ENCODE measurements at places on chromosomes 5 and 9. TPM values are rescaled to one million over a fixed set of nuclear protein-coding genes. Genes with fewer than 3 reads are reported as not detected.

GRCh38 chr5:129687941-129688340 is 60.0 kb upstream of the MINAR2 start:
- DNase-seq = no peak

- no peak for DNase-seq
Observed at GRCh38 chr5:154209591-154210081, 19.1 kb downstream of the GALNT10 start.

DNA sequence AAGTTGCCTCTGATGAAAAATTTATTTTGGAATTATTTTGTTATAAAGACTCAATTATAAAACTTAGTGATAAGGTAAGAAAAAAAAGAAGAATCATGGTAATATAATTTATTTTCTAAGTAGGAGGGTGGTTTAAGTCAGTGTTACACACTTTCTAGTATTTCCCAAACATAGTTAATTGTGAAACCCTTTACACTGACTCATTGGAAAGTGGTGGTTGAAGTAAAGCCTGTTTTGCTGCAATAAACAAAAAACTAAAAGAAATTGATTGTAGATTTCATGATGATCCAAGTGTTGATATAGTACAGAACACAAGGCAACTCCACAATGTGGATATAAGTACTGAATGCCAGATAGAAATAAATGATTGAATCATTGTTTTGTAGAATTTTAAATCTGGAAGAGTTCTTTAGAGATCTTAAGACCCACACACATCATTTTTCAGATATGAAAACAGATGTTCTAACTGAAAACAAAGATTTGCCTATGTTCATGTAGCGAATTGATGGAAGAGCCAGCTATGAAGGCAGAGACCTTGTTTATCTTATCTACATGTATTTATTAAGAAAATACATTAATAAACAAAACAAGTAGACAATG is 539.8 kb downstream of the PRELID2 start:
- DNase-seq = no peak

DNA sequence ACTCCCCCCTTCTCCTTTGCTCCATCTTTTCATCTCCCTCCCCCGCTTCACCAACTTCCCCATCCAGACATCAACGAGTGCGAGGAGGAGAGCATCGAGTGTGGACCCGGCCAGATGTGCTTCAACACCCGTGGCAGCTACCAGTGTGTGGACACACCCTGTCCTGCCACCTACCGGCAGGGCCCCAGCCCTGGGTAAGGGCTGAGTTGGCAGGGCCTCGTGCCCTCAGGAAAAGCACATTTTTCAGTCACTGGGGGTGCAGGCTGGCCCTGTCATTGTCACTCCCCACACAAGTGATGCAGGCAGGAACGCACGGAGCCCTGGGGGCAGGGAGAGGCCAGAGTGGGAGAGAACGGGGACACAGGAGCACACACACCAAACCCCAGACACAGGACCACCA is 12.4 kb upstream of the ASS1 start:
- no peak for DNase-seq

GRCh38 chr5:113201715-113202114 is 225.1 kb downstream of the DCP2 start:
- DNase-seq = no peak

DNA sequence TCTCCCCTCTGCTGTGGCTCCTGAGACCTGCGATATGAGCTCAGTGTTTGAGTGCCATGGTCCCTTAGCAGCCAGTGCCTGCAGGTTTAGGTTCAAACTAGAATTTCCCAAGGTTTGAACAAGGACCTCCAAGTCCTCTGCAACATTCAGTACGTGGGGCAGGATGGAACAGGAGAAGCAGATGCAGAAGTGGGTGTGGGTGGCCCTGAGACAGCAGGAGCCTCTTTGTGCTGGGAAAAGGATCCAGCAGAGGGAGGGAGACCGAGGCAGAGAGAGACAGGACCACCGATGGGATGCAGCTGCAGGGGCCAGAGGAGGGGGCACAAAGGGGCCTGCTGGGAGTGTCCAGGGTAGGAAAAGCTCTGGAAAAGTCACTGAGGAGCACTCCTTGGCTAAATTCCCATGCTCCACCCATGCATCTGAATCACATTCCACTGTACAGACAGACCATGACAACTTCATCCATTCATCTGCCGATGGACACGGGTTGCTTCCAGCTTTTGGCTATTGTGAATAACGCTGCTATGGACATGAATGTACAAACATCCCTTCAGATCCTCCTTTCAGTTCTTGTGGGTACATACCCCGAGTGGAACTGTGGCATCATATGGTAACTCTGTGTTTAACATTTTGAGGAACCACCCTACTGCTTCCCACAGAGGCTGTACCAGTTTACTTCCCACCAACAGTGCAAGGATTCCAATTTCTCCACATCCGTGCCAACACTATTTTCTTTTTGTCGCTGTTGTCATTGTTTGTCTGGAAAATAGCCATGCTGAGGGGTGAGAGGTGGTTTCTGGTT is 26.7 kb upstream of the SUSD3 start:
- no peak for DNase-seq

DNA sequence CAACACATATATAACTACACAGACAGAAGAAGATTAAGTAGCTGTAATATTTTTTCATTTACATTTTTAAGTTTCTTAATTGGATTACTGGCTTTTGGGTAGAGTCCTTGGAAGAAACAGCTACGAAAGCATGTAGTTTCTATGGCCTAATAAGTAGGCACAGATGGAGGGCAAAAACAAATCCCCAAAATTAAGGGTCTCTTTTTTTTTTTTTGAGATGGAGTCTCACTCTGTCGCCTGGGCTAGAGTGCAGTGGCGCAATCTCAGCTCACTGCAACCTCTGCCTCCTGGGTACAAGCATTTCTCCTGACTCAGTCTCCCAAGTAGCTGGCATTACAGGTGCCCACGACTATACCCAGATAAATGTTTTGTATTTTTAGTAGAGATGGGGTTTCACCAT is 27.1 kb upstream of the MTMR12 start:
- DNase-seq = no peak

DNA sequence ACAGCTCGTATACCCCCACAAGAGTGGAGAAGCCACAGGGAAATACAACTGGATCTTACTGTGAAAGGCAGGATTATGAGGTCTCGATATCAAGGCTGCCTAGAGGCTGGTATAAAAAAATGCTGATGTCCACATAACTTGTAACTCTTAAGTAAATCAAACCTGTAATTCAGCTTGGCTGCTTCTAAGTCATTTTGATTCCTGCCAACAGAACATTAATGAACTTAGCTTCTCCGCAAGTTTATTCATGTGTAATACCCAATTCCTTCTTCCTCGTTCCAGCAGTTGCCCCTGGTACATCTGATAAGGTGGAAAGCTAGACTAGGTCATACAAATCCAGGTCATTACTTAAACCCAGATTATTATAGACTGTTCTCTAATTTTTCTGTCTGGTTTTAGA is 16.4 kb upstream of the SMIM15 start:
- no peak for DNase-seq

DNA sequence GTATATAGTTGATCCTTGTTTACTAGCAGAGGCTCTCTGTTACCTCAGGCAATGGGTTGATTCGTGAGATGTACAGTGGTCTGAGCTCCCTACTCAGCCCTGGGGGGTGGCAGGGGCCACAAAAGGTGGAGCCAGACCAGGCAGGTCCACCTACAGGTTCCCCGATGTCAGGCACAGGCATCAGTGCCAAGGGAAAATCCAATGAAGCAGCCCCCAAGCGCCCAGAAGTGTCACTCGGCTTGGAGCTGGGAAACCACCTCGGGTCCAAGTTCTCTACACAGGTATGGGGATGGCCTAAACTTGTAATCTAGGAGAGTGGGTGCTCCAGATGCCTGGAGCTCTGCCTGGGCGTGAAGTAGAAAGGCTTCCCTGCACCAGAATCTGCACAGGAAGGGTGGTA is 188.8 kb downstream of the KIAA0825 start:
- no peak for DNase-seq

- DNase-seq = no peak
Observed at GRCh38 chr9:4982721-4983482, 2.2 kb upstream of the JAK2 start.

DNA sequence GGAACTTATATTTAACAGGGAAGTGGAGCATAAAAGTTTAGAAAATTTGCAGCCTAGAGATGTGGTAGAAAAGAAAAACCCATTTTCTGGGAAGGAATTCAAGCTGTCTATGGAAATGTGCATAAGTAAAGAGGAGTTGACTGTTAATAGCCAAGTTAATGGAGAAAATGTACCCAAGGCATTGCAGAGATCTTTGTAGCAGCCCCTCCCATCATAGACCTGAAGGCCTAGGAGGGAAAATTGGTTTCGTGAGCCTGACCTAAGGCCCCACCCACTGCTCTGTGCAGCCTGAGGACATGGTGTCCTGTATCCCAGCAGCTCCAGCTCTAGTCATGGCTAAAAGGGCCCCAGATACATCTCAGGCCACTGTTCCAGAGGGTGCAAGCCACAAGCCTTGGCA is 772.4 kb upstream of the RIOK2 start:
- no peak for DNase-seq

DNA sequence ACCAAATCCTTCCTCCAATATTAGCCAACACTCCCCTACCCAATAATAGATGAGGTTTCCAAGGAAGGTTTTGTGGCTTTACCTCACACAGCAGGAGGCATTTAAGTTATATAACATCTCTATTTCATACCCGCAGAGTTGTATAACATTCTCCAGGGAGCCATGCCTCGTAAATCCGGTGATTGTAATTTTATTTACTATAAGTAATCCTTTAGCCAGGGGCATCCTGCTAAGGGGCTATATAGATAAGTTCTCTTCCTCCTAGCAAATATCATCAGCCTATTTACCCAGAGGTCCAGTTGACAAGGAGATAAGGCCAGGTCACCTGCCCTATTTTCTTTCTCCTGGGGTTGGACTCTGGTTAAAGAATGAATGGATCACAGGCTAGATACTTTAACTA is 2051.0 kb downstream of the EFNA5 start:
- DNase-seq = no peak

DNA sequence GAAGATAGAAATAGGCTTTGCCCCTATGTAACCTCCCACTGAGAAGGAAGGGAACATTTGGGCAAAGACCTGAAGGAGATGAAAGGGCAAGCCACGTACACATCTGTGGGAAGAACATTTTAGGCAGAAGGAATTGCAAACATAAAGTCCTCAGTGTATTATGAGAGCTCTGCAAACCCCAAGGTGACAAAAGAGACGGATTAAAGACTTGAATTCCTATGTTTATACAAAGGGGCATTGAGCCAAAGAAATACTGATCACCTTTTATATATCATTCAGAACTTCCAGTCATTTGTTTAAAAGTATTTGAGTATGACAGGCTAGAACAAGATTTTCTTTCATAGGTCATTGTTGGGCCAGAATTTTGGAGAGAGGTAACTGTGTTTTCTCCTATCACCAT is 90.2 kb upstream of the ATG10 start:
- DNase-seq = no peak

GRCh38 chr5:15321776-15322175 is 178.2 kb upstream of the FBXL7 start:
- no peak for DNase-seq

DNA sequence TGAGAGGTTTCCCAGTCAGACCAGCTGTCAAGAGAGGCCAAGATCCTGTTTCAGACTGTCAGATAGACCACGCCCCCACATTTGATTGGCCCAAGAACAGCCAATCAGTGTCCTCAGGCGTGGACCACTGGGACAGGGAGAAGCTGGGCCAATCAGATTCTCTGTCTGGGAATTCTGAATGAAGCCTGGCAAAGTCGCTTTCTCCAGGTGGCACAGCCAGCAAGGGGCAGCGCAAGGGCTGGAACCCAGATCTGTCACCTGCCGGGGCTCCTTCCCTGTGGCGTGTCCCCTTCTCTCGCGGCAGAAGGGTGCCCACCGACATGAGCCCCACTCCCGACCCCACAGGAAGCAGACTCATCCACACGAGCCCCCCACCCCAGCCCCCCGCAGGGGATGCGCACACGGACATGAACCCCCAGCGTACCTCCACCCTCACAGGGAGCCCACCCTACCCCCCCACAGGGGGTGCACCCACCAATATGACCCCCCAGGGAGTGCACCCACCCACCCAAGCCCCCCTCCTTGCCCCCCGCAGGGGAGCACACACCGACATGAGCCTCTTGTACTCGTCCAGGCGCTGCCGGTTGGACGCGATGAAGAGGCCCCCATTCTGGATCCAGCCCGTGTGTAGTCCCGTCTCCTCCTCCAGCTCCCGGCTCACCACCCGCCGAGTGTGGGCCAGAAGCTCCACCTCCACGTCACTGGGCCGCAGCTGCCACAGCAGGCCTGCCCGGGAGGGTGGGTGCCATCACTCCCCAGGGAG is 6.1 kb downstream of the SARDH start:
- peak; percentile 58 for DNase-seq

- DNase-seq = no peak
Observed at GRCh38 chr5:174259696-174260420, 214.4 kb downstream of the NSG2 start.

DNA sequence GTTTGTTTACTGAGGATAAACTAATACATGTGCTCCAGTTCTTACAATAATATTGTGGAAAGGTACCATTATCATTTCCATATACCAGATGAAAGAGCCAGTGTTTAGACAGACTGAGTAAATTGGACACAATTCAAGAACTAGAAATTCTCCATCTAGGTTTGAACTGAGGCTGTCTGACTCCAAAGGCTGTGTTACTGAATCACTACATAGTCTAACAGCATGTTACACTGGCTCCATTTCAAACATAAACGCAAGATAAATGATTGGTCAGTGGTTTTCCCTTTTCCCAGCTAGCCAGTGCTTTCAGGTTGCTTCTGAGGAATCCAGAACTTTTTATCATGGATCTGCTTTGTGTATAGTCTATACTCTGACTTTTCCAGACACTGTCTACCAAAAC is 8.1 kb downstream of the SPDL1 start:
- no peak for DNase-seq

- no peak for DNase-seq
Observed at GRCh38 chr9:125732562-125732961, 14.6 kb upstream of the PBX3 start.

- DNase-seq = no peak
Observed at GRCh38 chr5:25362799-25363198, 718.0 kb upstream of the CDH10 start.

Gene FSD1L
- total RNA-seq = 4.5 TPM

Gene ENTPD8
- not detected for total RNA-seq

Gene FSTL4
- 0.67 TPM for total RNA-seq

Gene ARL14EPL
- not detected for total RNA-seq

Gene PTGES
- total RNA-seq = 2.1 TPM

Gene ANKDD1B
- total RNA-seq = 3.7 TPM

Gene ADGRD2
- total RNA-seq = not detected
